ENCODE measurements at places on chromosomes 2 and 18.

GRCh38 chr2:137231628-137232027 lies 466.3 kb downstream of the THSD7B start:
- no peak for ATAC-seq

GRCh38 chr2:216142540-216142939 lies 33.4 kb downstream of the XRCC5 start:
- no peak for ATAC-seq

- peak; percentile 72 for ATAC-seq
These were observed 676 bp downstream of the KLHL23 start for GRCh38 chr2:169734169-169734847.

DNA sequence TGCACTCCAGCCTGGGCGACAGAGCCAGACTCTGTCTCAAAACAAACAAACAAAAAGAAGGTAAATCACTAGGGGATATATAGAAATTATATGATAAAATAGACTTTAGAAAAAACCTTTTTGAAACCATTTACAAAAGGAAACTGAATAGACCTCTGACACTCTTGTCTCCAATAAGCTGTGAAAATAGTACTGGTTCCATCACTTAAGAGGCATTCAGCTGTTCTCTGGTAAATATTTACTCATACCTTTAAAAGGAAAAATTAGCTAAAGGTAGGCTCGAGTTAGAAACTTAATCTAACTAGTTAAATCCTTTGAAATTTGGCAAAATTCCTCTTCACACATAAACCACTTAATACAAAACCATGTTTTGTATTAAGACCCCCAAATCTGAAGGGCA lies 21.4 kb downstream of the RAB27B start:
- no peak for ATAC-seq

DNA sequence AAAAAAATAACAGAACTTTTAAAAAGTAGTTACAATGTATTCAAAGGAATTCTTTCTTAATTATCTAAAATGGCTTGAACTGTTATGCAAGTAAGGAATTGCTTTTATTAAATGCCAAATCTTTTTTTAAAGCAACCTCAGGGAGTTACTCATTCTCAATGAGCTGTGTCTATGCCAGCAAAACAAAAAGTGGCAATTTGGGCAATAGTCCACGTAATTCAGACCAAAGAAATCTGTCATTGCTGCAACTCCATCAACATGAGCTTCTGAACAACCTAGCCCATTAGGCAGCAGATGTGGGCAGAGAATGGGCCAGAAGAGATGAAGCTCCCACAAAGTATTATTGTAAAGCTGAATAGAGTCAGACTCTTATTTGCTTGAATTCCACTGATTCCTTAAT lies 118.4 kb downstream of the ALK start:
- ATAC-seq, result no peak

GRCh38 chr2:12076810-12077209 lies 330.4 kb downstream of the LPIN1 start:
- peak; percentile 51 for ATAC-seq

GRCh38 chr2:145750144-145750543 lies 1230.2 kb upstream of the ZEB2 start:
- ATAC-seq, result no peak

DNA sequence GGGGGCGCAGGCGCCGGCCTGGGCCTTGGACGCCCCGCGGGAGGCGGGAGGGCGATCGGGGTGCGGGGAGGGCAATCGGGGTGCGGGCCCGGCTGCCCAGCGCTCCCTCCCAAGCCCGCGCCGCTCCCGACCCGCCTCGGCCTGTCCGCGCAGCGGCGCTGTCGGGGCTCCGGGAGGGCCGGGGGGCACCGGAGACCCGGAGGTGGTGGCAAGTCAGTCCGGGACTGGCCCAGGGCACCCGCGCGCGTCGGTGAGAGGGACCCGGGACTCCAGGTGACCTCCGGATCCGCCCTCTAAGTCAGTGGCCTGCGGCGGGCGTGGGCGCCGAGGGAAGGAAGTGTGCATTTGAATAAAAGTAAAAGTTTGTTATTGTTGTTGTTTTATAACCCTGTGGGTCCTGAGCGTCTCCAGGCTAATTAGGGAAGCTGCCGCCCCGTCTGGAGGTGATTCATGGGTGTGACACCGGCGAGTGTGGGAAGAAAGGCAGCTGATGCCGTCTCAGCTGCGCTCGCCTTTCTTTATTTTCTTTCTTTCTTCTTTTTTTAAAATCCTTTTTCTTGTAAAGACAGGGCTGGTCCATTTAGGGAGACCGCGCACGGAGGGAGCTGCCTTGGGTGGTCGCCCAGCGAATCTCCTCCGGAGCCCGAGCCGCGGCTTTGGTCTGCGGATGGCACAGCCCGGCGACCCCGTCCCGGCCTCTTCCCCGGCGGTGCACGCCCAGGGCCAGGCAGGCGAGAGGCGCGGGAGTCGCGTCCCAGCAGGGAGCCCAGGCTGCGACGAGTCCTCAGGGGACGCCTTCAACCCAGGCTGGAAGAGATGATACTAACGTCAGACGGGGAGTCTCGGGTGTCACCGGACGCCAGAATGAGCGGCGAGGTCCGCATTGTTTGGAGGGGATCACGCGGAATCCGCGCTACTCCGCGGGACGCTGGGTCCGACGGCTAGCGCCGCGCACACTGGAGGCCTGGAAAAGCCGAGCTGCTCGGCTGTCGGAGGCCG lies 627 bp upstream of the CRACDL start:
- peak; percentile 39 for ATAC-seq

DNA sequence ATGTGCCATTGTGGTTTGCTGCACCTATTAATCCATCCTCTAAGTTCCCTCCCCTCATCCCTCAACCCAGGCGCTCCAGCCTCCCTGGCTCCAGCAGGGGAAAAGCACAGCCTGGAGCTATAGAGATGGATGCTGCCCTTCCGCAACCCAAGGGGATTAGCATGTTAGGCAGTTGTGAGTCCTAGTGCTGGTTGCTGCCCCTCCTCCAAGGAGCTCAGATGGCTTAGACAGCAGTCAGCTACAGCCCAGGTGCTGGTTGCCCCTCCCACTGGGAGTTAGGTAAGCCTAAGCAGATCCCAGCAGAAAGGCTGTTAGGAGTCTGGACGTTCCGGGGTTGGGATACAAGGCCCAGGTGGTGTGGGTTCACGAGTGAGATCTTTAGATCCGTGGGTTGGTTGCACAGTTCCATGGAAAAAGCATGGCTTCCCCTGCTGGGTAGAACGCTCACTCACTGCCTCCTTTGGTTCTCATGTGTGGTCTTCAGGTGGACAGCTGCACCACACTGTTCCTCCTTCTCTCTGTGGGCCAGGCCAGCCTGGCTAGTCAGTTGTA lies 446.1 kb downstream of the ZNF804A start:
- ATAC-seq, result no peak

GRCh38 chr2:26946841-26947784 lies 23.3 kb upstream of the MAPRE3 start:
- ATAC-seq, result no peak

DNA sequence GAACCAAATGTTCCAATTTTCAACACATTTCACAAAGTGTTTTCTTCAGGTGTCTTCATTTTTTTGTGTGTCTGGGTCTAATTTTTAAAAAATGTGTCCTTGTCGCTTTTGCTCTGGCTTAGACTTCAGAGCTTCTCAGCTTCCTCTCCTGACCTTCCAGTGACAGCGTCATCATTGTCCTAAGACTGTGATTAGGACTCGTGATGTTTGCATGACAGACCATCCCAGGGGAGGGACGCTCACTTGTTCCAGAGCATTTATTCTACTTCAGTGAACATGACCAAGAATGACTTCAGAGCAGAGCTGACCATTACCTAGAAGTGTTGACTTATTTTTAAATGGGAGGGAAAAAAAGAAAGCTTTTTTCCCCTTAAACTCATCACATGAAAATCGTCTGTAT lies 591.9 kb downstream of the IRS1 start:
- ATAC-seq, result peak; percentile 95

DNA sequence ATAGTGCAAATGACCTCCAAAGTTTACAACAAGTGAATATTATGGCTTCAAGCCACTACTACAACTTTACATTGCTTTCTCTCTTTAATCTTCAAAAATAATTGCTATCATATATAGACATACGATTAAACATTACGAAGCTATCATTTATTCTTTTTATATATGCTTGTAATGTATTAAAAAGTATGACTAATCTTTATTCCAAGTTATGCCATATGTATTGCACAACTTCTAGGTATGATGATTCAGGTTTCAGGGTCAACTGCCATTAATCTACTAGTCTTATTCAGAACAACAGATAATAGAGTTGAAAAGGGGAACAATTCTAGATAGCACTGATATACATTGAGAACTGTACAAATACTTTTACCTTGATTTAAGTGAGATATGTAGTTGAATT lies 506.2 kb upstream of the TMEFF2 start:
- no peak for ATAC-seq

- no peak for ATAC-seq
These were observed 38.8 kb downstream of the NRP2 start for GRCh38 chr2:205721057-205721449.

- ATAC-seq, result peak; percentile 97
These were observed 29.1 kb upstream of the CSRNP3 start for GRCh38 chr2:165440367-165440766.

DNA sequence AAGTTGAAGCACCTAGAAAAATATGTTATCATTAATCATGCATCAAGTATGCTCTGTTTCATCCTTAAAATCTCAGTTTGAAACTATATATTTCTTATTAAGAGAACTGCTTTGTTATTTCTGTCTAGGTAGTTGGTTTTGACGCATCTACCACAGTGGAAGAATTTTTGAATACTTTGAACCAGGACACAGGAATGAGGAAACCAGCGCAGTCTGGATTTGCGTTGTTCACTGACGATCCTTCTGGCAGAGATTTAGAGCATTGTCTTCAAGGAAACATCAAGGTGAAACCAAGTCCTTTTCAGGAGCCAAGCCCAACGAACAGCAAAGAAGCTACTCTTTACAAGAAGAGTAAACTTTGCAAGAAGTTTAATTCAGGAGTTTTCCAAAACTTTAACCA lies 30.1 kb upstream of the DYNC2LI1 start:
- ATAC-seq, result no peak

DNA sequence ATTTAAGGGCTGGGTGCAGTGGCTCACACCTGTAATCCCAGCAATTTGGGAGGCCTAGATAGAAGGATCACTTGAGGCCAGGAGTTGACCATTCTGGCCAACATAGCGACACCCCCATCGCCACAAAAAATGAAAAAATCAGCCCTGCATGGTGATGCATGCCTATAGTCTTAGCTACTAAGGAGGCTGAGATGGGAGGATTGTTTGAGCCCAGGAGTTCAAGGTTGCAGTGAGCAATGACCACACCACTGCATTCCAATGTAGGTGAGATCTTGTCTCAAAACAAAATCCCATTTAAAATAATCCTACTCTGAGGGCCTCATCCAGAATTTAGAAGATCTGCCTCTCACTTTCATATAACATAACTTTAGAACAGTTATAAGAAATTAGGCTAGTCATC lies 2.7 kb upstream of the SERTAD2 start:
- ATAC-seq, result no peak

- ATAC-seq, result no peak
These were observed 1583.7 kb upstream of the CELF4 start for GRCh38 chr18:39149211-39149806.

GRCh38 chr18:56910967-56911366 lies 235.9 kb upstream of the BOD1L2 start:
- ATAC-seq, result no peak

GRCh38 chr2:108575132-108575966 lies 41.1 kb downstream of the LIMS1 start:
- ATAC-seq, result peak; percentile 57

DNA sequence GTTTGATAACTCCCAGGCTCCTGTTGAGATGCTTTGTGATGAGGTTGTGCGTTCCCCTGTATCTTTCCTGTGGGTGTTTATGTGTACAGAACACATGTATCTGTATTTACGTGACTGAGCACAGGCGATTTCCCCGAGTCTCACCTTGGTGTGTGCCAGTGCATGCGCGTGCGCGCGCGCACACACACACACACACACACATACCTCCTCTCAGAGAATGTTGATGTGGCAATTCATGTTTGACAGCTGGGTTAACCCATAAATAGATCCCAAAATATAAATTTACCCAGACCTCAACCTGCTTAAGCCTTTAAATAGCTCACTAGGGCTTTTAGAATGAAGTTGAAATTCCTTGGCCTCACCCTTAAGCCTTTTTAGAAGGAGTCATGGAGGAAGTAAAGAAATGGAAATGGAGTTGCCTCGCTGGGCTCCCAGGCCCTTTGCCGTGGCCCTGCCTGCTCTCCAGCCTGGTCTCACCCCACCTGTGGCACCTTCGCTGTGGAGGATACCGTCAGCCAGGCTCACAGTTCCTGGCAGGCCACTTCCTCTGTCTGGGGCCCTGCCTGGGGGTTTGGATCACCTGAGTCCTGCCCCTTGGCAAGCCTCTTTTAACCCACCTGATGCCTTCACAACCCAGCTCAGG lies 20.3 kb downstream of the AGAP1 start:
- ATAC-seq, result no peak

GRCh38 chr2:153575171-153575853 lies 96.8 kb upstream of the RPRM start:
- ATAC-seq, result no peak

- no peak for ATAC-seq
These were observed 25.1 kb downstream of the NOL10 start for GRCh38 chr2:10664652-10665051.

- ATAC-seq, result no peak
These were observed 36.1 kb upstream of the ANKRD62 start for GRCh38 chr18:12057419-12058039.

DNA sequence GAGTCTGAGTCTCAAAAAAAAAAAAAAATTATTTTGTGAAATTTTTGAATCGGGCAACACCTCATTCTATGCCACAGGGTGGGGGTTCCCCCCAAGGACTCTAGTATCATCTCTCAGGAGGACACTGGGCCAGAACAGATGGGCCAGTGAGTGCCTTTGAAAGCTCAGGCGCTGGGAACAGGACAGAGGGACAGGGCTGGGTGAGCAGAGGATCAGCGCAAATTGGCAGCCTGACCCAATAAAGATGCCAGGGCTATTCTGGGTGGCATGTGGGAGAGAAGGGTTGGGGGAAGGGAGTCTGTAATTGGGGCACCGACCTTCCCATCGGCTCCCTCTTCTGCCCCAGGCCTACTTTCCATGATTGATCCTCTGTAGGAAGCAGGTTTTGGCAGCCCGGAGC lies 44.0 kb downstream of the KIF3C start:
- no peak for ATAC-seq

DNA sequence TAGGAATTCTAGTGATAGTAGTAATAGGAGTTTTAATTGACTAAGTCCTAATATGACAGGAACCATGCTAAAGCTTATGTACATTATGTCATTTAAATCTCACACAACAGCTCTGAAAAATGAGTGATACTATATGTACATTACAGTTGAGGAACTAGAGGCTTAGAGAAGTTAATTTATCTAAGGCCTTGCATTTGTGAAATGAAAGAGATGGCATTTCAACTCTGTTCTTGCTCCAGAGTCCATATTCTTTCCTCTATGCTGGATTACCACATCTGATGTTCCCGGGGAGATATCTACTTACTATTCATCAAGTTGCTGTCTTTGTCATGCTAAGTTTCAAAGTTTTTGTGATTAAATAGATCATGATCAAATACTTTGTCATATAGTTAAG lies 5.7 kb downstream of the AGPS start:
- ATAC-seq, result no peak

All from motor neuron (in vitro differentiated cells).